Stimulated activated CD4-positive, alpha-beta T cell treated with anti-CD3 and anti-CD28 coated beads, Interleukin-12 subunit alpha, Interleukin-12 subunit beta, amount 100 ng/mL, for 4 hours (primary cell): ENCODE measurements at places on chromosomes 2 and 18.

- DNase-seq: no peak
Measured at GRCh38 chr18:7626922-7627440, 59.9 kb downstream of the PTPRM start.

DNA sequence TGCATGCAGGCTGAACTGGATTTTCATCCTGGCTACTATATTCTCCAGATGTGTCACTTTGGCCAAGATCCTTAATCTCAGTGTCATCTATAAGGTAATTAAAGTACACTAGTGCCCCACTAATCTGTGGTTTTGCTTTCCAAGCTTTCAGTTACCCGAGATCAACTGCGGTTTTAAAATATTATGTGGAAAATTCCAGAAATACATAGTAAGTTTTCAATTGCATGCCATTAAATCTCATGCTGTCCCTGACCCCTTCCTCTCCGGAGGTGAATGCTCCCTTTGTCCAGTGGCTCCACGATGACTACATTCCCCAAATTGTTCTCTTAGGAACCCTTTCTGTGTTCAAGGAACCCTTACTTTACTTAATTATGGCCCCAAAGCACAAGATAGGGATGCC is 5.3 kb upstream of the TYMS start:
- DNase-seq: no peak

DNA sequence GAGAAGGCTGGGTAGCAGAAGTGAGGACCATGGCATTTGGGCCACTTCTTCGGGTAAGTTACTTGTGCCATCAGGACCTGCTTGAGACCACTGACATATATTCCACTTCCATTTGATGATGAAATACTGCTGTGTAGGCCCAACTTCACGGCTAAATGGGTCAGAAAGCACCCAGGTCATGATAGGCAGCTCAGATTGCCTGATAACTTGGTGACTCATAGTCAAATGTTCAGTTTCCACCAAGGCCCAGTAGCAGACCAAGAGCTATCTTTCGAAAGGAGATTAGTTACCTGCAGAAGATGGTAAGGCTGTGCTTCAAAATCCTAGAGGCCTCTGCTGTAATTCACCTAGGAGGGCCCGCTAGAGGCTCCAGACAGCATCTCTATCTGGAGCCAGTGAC is 31.8 kb upstream of the MEX3C start:
- no peak for DNase-seq

DNA sequence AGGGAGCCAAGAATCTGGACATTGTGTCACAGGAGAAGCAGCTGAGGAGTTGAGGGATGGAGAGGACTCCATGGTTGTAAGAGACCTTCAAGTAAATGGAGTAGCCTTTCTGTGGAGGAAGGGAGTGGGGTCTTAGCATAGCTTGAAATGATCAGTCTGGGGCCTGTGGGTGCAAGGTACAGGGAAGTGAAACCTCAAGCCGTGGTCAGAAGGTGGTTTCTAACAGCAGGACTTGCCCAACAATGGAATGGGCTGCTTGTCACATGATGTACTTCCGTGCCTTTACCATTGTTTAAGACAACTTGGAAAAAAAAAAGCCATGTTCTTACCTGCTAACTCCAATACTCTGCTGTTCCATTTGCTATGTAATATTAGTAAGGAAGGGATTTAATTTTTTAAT is 140.7 kb downstream of the LDLRAD4 start:
- no peak for DNase-seq

GRCh38 chr18:59742325-59743111 is 45.3 kb upstream of the CCBE1 start:
- DNase-seq: no peak

DNA sequence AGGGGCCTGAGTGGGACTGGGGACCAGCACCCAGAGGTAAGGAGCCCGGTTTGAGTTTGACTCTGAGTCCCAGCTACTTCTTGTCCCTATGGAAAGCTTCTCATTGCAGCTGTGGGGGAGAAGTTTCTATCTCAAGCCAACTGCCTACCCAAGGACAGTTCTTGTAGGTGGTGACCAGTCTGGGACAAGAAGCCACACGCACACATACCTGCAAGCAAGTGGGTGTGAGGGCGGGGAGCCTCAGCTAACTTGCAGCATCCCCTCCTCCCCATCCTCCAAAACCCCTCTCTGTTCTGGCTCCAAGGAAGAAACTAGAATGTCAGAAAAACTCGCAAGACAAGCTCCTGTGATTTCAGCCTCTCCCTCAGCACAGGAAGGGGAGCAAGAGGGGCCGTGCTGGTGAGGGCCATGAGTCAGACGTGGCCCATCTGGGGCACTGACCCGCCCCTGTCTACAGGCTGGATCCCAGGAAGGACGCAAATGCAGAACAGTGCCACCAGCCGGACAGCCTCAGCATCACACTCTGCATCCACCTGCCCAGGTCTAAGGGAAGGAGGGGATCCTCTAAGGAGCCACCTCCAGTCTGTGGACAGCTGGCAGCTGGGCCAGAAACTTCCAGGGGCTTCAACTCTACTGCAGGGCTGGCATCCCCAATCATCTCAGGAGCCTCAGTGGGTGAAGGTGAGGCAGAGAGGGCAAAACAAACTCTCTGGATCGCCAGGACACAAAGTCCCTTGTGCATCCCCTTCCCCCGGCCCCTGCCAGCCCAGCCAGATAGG is 103.4 kb downstream of the TNS1 start:
- DNase-seq: no peak

DNA sequence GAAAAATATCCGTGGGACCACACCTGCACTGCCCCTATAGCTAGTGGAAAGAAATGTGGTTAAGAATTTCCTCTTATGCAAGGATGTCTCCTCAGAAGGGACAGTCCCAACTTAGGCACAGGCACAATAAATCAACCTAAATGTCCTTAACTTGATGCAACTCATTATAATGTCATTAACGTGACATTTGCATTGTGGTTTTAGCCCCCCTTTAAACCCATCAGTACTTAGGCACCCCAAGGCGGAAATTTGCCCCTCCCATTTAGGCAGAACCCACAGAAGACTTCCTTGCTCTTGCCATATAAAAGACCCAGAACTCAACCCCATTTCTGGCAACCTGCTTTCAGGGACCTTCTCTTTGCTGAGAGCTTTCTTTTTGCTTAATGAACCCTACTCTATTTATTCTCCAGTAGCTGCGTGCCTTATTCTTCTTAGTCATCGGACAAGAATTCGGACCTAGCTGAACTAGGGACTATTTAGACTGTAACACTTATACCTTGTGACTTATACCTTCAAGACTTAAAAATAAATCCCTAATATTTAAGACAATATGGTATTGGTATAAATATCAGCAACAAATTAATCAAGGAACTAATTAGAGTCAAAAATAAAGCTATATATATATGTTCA is 1281.6 kb upstream of the TMEFF2 start:
- DNase-seq: no peak

DNA sequence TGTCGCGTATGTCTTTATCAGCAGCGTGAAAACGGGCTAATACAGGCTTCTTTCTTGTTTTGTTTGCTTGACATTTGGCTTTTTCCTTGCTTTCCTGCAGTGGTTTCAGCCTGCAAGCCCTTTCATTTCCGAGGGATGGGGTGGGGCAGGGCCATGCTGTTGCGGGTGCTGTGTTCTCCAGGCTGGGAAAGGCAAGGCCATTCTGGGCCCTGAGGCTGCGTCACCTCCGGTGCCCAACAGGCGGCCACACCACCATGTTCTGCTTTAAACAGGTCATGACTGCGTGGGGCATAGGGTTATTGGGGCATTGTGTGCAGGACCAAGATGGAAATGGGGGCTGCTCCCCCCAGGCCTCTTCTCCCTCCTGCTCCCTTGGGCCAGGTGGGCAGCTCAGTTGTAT is 38.6 kb upstream of the PLB1 start:
- no peak for DNase-seq

- DNase-seq: no peak
Measured at GRCh38 chr2:11288431-11288830, 56.0 kb downstream of the ROCK2 start.

DNA sequence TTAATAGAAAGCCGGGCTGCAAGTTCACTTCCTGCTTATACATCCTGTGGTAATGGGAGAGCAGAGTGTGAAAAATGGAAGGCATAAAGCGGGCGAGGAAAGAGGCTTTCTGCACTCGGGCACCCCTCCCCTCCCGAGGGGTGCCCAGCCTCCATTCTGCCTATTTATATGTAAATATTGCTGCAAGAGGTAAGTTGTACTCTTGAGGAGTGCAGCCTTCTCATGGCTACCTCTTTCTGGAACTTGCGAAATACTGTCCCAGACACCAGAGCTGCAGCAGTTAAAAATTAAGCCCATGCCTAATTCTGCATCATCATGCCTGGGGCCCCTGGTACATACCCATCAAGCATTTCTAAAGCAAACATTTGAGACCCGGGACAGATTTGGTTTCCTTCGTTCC is 156.0 kb downstream of the GBX2 start:
- DNase-seq: no peak

DNA sequence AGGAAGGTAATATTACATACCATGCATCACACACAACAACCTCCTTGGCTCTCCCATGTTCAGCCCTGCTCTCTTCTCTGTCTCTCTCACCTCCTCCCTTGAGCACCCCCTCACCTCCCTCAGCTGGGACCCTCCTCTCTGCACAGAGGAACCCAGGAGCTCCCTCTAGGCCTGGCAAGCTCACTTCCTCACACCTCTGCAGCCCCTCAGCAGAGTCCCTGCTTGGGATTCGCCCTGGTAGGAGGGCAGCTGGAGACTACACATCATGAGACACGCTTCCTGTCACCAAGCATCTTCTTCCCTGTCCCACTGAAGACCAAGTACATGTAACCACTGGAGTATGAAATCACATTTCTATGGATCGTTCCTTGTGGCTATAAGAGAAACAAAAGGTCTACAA is 51.0 kb downstream of the ADD2 start:
- DNase-seq: no peak

GRCh38 chr18:39779926-39780325 is 2175.1 kb upstream of the PIK3C3 start:
- DNase-seq: no peak

DNA sequence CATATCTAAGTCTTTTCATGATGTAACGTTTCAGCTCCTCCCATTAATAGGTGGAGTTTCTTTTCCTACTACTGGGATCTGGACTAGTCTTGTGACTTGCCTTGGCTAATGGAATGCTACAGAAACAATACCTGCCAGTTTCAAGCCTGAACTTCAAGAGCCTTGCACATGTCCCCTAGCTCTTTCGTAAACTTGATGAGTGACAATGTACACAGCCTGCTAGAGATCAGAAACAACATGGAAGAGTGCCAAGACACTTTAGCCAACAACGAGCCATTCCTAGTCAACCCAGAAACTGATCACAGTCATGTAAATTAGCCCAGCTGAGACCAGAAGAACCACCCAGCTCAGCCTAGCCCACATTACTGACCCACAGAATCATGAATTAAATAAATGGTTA is 24.8 kb upstream of the STK39 start:
- no peak for DNase-seq

GRCh38 chr2:123485056-123485455 is 540.0 kb upstream of the CNTNAP5 start:
- no peak for DNase-seq

GRCh38 chr18:58531236-58531635 is 97.7 kb downstream of the ALPK2 start:
- DNase-seq: no peak

DNA sequence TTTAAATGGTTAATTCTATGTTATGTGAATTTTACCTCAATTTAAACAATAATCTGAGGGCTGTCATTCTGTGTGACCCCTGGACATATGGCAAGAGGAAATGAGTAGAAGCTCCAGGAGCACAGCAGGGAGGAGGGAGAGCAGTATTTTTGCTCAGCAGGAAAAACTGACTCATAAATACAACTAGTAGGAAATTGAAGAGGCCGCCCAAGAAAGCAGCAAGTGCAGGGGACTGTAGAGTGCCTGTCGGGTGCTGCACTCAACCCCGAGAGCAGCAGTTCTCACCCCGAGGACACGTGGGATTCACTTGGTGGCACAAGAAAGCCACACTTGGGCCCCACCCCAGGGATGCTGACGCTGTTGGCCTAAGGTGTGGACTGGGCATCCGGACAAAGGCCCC is 60.8 kb downstream of the NPAS2 start:
- no peak for DNase-seq

GRCh38 chr2:9268301-9269080 is 61.9 kb downstream of the ASAP2 start:
- DNase-seq: no peak

- DNase-seq: no peak
Measured at GRCh38 chr2:172672114-172672513, 63.5 kb upstream of the RAPGEF4 start.

DNA sequence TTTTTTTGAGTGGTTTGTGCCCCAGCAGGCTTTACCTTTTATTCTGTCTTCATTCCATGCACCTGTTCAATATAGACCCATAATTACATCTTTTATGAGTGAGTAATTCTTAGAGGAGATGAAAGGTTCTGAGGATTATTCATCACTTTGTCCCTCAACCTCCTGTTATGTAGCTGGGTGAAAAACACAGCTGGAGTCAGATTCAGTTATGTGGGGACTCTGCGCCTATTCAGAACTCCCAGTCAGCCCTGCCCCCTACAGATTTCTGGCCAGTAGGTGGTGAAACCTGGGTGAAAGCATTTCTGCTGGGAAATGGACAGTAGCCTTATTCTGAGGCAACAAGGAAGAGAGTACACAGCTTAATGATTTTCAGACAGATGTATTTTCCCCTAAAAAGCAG is 107.8 kb downstream of the MGAT5 start:
- no peak for DNase-seq

DNA sequence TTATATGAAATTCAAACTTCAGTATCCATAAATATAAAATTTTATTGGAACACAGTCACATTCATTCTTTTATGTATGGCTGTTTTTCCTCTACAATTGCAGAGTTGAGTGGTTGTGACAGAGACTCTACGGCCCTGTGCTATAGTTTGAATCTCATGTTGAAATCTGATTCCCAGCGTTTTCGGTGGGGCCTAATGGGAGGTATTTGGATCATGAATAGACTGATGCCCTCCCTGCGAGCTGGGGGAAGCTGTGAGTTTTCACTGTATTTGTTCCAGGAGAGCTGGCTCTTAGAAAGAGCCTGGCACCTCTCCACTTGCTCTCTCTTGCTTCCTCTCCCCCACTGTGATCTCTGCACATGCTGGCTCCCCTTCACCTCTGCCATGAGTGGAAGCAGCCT is 1.7 kb downstream of the PFN4 start:
- DNase-seq: no peak

DNA sequence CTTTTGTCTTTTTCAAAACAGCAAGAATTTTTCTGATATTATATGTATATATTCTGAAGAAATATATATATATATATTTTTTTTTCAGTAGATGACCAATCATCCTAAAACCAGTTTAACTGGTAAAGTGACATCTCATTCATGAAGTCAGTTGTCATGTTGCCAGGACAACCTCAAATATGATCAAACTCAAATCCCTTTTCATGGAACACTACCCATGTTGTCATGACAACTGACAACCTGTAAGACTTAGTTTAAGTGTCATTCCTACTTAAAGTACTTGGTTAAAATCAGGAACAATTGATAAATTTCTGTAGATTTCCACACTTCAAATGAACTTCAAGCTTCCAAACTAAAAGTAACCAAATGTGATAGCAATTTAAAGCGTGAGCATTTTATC is 101.8 kb upstream of the ERBB4 start:
- DNase-seq: no peak

DNA sequence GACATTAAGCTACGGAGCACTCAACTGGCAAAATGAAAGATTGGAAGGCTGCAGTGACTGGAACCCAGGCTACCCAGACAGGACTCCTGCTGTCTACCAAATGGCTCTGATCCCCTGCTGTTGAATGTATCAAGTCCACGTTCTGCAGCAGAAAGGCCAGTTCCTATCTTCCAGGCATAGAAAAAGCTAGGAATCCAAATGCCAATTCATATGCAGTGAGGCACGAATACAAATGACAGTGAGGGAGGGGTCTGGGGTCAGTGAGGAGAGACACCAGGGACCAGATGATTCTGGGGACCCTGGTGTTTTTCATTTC is 5.3 kb downstream of the NRP2 start:
- no peak for DNase-seq

GRCh38 chr18:3836483-3837335 is 386.7 kb downstream of the TGIF1 start:
- DNase-seq: no peak
